ENCODE measurements at places on chromosomes 6 and 20. TPM values are rescaled to one million over a fixed set of nuclear protein-coding genes. Genes with fewer than 3 reads are reported as not detected.

The SLC17A1 gene
- total RNA-seq = not detected

DNA sequence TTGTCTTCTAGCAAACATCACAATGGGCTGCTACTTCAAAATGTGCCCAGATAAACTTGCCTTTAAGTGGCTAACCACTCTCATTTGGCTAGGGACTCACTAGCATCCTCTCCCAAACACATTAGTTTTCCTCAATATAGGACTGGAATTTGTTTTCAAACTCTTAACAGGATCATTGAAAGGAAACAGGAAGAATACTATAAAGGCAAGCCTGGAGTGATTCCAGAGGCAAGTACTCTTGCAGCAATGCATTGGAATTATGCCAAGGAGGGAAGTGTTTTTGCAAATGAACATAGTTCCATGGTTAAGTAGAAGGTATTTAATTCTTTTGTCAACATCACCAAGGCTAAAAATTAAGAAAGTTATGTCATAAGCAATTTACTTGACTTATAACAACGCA is 12.2 kb downstream of the EPHA7 start:
- DNase-seq = no peak

- no peak for DNase-seq
Measured at GRCh38 chr6:84597238-84597875, 167.0 kb downstream of the TBX18 start.

- no peak for DNase-seq
Measured at GRCh38 chr6:170522565-170523183, 30.4 kb downstream of the PSMB1 start.

The PMEPA1 gene
- total RNA-seq = 0.72 TPM

The BCAS1 gene
- not detected for total RNA-seq

The ULBP1 gene
- 0.67 TPM for total RNA-seq

GRCh38 chr6:106967936-106968555 is 6.5 kb downstream of the CD24 start:
- no peak for DNase-seq

DNA sequence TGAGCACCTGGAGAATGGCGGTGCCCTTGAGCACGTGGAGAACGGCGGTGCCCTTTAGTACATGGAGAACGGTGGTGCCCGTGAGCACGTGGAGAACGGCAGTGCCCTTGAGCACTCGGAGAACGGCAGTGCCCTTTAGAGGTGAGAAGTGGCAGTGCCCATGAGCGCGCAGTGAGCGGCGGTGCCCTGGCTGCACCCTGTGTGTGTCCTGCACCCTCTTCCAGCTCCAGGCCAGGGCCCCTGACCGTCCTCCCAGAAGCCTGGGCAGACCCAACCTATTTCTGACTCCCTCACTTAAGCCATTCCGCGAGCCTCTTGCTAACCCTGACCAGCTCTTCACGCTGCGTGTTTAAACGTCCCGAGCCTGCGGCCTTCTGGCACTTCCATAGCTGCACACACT is 151.3 kb downstream of the DLL1 start:
- no peak for DNase-seq

The ANKS1A gene
- 8.8 TPM for total RNA-seq

The BEND6 gene
- total RNA-seq = not detected

The ERVFRD-1 gene
- not detected for total RNA-seq

The SPATA25 gene
- 0.56 TPM for total RNA-seq

GRCh38 chr6:115055579-115055978 is 712.8 kb upstream of the HS3ST5 start:
- DNase-seq = no peak

The CTAGE9 gene
- total RNA-seq = not detected

The CD93 gene
- total RNA-seq = 1.8 TPM
